EL (cell line): ENCODE measurements at places on chromosomes 7 and 10.

GRCh38 chr10:9219860-9220259 is 1165.4 kb downstream of the GATA3 start:
- DNase-seq, result no peak

DNA sequence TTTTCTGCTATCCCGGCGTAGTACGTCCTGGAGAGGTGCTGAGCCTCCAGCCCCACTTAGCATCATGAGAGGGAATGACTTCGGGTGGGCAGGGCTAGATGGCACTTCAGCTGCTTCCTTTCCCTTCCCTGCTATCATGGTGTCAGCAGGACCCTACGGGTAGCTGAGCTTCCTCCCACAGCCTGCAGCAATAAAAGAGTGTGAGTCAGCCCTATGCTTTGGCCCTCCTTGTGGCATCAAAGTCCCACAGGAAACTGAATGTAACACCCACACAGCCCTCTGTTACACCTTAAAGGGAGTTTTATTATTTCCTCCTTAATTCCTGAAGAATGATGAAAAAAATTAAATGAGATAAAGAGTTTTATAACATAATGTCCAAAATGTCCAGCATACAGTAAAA is 458.1 kb downstream of the RPS24 start:
- DNase-seq, result peak; percentile 55

DNA sequence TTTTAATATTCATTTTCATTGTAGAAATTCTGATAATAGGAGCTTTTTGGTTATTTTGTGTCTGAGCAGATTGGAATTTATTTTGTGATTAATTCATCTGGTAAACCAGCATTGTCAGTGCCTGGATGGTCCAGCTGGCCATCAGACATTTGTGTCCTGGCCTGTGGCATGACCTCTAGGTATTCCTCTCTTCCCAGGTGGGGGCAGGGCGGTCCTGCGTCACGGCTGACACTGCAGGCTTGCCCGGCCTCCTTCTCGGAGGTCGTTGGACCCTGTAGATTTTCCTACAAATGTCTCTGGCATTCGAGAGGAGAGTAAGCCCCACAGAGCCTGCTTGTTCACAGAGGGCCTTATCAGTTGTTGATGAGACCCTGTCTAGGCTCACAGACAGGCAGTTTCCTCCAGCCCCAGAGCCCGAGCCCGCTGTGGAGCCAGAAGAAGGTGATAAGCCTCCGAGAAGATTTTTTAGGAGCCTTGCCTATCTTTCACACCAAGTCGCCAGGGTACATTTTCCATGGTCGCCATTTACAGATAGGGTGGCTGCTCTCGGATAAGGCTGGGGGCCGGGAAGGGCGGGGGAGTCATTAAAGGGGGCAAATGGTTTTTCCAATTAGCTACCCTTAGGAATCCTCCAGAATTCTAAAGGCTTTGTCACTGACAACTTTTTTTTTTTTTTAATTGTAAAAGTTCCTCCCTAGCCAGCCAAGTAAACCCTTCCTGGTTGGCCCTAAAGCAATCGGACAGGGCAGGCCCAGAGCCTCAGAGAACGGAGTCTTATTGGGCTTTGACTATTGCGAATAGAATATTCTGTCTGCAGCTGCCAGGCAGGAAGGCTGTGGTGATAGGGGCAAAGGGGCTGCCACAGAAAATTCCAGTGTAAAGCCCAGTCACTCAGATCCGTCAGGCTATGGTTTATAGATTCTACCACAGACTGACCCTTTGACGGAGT is 78.1 kb upstream of the TBX20 start:
- no peak for DNase-seq

DNA sequence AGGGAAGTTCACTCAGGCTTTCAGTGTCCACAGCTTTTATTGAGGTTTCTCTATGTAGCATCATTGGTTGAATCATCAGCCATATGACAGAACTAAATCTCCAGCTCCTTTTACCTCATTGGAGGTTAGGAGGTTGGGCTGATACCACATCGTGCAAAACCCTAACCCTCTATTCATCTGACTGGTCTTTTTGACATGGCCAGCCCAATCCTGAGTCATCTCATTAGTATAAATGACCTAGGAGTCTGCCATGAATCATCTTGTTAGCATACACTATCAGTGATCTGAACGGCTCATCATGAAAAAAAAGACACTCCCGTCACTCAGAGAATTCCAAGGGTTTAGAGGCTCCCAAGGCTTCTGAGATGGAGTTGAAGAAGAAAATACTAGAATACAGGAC is 669.8 kb upstream of the POT1 start:
- no peak for DNase-seq

DNA sequence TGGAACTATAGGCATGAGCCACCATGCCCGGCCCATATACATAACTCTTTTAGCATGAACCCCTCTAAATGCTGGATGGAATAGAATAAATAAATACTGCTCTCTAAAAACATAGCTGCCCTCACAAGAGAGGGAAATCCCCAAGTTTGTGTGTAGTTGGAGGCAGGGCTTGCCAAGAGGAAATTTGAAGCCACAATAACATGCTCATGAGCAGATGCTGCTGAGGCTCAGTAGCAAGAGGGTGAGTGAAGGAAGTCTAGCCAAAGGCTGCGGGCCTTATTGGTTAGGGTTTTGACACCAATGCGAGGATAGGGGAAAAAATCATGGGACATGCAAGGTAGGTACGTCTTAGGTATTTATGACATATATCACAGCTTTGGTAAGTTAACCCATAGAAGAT is 17.3 kb downstream of the TPK1 start:
- no peak for DNase-seq

DNA sequence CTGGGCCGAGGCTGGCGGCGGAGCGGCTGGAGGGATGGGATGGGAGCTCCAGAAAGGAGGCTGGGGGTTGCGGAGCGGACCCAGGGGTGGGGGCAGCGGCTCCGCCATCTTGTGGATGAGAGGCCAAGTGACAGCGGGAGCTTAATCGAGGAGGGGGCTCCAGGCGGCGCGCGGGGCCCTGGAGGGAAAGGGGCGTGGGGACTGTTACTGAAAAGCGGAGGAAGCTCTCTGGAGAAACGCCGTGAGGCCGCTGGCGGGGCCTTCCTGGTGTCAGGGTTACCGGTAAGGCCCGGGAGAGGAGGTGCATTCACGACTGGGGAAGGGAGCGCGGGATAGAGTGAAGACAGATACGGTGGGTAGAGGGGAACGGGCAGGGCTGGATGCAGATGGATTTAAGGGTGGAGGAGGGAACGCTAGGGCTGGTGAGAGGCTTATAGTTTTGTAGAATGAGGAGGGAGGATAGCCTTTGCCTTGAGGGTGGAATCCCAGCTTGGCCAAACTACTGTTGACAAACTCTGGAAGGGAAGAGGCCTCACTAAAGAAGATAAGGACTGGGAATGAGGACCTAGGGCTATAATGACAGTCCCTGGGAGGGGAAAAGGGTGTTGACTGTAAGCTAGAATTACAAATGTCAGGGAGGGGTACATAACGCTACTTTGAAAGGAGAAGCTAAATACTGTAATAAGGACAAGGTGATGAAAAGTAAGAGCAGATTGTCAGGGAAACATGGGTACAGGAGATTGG is 535 bp downstream of the BTRC start:
- peak; percentile 50 for DNase-seq

DNA sequence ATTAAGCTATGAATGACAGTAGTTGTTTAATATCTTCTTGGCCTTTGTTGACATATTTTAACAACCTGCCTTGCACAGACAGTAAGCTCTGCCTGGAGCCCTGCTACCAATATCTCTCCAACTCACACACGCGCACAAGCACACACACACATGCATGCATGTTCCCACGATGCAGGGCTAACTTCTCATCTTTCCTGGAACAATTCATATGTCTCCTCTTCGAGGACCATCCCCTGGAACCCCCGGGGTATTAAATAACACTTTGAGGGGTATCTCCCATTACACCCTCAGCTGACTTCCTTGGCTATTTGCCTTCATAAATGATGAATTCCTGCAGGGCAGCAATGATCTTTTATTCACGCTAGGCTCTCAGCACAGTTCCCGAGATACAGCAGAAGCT is 258.0 kb downstream of the TRIL start:
- DNase-seq, result no peak

DNA sequence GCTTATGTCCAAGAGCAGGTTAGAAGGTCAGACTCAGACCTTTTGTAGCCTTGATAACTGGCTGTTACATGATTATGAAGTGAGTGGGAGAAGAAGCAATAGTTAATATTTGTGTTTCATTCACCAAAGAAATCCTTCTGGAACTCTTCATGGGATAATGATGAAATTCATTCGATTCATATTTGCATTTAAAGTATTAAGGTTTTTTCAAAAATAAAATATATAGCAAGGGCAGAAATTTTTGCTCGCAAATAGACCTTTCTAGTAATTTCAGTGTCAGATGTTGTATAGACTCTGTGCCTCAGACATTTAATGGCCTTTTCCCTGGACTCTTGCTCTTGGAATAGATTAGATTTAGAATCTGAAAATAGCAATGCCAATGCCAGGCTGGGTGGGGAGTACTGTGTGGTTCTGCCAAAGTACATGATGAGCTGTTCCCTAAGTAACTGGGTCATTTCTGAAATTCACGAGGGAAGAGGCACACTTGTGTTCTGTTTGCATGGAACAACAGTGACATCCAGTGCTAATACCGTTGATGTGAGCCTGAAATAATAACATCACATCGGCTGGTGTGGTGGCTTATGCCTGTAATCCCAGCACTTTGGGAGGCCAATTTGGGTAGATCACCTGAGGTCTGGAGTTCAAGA is 119.2 kb downstream of the MBL2 start:
- DNase-seq, result no peak

DNA sequence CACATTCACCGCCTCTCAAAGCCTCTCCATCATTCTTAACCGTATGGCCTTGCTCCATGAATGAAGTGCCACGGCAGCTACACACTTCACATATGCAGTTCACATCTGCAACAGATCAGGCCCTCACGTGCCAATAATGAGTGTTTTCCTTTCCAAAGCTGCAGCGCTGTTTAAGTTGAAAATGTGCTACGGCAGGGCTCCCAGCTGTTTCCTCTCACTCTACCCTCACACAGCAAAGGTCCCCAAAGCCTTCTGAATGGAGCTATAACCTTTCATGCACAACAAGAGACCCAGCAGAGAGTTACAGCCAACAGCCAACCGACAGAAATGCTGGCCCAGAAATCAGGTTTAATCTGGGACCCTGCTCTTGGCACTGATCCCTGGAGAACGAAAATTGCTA is 236.1 kb downstream of the ELMO1 start:
- DNase-seq, result no peak

DNA sequence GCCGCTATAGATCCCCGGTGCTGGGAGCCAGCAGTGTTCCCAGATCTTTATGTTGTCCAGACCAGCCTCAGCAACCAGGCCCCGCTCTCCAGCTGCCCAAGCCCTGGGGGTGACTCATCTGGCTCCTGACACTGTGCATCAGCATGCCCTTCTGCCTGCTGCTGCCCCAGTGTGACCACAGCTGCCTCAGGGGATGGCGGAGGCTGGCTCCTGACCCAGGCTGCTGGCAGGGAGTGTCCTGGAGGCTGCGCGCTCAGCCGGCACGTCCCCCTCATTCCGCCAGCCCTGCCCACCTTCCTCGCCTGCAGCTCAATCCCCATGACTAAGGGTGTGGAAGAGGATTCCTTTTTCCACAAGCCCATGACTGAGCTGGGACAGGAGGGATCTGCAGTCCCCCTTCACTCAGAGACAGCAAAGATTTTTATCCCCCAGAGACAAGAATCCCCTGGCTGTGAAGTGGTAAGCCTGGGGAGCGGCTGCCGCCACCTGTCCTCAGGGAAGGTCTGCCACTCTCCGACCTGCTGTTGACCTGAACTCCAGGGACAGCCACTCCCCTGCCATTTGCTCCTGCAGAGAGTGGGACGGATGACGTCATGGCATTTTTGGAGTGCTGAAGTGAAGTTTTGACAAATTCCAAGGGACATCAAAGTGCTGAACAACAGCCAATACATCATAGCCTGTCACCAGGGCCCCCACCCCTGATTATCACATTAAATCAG is 182.8 kb upstream of the BMPER start:
- DNase-seq, result peak; percentile 97

GRCh38 chr10:44959247-44960087 is at the start of gene RASSF4:
TSS of gene RASSF4 (plus strand) at chr10:44959802. CDS start at chr10:44970203, 10,401 bp downstream.
- DNase-seq, result peak; percentile 86

GRCh38 chr7:41603985-41604384 is 98.9 kb downstream of the INHBA start:
- DNase-seq, result no peak

DNA sequence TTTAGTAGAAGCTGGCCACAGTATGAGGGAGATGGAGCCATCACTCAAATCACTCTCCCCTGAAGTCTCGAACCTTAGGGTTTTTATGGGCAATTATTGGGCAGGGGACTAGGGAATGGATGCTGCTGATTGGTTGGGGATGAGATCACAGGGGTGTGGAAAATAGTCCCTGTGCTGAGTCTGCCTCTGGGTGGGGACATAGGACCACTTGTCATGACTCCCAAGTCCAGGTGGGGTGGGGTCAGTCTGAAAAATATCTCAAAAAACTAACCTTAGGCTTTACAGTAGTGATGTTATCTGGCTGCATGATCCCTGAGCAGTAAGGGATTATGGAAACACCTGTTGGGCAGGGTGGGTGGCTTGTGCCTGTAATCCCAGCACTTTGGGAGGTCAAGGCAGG is 98.6 kb downstream of the XRCC2 start:
- DNase-seq, result no peak

DNA sequence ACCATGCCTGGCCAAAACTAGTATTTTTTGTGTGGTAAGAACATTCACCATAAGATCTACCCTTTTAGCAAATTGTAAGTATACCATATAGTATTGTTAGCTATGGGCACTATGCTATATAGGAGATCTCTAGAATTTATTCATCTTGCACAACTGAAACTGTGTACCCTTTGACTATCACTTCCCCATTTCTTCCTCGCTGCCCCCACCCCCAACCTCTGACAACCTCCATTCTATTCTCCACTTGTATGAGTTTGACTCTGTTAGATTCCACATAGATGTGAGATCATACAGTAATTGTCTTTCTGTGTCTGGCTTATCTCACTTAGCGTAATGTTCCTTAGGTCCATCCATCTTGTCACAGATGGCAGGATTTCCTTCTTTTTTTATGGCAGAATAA is 3.6 kb downstream of the CASP7 start:
- no peak for DNase-seq

- no peak for DNase-seq
Observed at GRCh38 chr10:94983555-94983954, 45.1 kb downstream of the CYP2C9 start.

GRCh38 chr7:96320442-96320841 is 1.5 kb downstream of the SLC25A13 start:
- DNase-seq, result no peak

- DNase-seq, result peak; percentile 7
Observed at GRCh38 chr7:66894463-66895080, 26.5 kb upstream of the TMEM248 start.
